Lung (tissue), 17 donors: ENCODE measurements at places on chromosomes 6 and 20. TPM values are rescaled to one million over a fixed set of nuclear protein-coding genes. Genes with fewer than 3 reads are reported as not detected.

DNA sequence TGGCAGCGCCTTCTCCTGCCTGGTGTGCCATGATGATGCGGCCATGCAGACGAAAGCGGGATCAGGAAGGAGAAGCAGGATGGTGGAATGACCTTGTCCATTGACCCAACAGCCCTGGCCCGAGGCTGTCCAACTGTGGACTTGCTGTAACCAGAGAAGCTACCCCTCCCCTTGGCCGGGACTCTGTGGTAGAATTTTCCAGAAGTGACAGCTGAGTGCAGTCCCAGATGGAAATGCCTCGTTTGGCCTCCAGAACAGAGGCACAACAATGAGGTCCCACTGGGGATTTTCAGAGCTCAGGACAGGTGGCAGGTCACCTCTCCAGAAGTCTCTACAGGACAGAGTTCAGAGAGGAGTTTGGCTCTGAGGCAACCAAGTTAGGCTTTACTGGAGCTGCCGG is 299.2 kb upstream of the CDH4 start:
- no peak overlapping the region for H3K27ac ChIP-seq
- peaks cover 20% of the 10 kb centered on the region for H3K4me1 ChIP-seq
- H3K36me3 ChIP-seq = no peaks in the 10 kb centered on the region
- DNase-seq = no peak
- H3K27me3 ChIP-seq = no peaks in the 10 kb centered on the region

GRCh38 chr6:154960854-154961530 is 34.1 kb upstream of the TIAM2 start:
- H3K27ac ChIP-seq = no peak overlapping the region
- DNase-seq = no peak
- H3K27me3 ChIP-seq = no peaks in the 10 kb centered on the region
- no peaks in the 10 kb centered on the region for H3K4me1 ChIP-seq
- no peak overlapping the region for H3K4me3 ChIP-seq
- H3K36me3 ChIP-seq = peaks cover 2% of the 10 kb centered on the region

- no peaks in the 10 kb centered on the region for H3K4me1 ChIP-seq
- no peaks in the 10 kb centered on the region for H3K36me3 ChIP-seq
Measured at GRCh38 chr20:55730321-55730720, 275.0 kb downstream of the CBLN4 start.

DNA sequence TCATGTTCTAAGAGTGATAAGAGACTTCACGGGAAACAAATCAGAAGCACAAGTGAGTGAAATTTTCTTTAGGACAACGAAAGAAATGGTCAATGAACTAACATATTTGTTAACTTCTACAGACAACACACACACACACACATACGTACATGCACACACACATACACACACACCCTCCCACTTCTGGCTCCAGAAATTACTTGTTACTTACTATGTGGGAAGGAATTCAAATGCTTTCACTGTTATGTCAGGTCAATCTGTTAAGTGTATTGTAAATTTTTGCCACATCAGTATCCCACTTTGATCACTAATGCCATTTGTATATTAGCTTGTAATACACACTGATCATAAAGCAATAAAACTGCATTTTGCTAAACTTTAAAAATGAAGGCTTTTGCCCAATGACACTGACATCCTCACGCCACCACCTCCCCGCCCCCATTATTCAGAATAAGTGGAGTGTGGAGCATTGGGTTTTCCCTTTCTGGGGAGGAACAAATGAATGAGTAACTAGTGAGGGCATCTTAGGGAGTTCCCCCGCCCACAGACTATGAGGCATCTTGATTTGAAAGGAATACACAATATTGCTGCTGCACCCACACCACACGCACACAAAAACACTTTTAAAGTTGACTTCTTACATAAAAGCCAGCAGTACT is 76.2 kb downstream of the ATXN1 start:
- no peaks in the 10 kb centered on the region for H3K27me3 ChIP-seq
- no peak overlapping the region for H3K27ac ChIP-seq
- H3K36me3 ChIP-seq = no peaks in the 10 kb centered on the region
- peaks cover 36% of the 10 kb centered on the region for H3K4me1 ChIP-seq
- no peak overlapping the region for H3K4me3 ChIP-seq
- no peak for DNase-seq

- no peaks in the 10 kb centered on the region for H3K4me1 ChIP-seq
- H3K27me3 ChIP-seq = peaks cover 2% of the 10 kb centered on the region
- H3K27ac ChIP-seq = no peak overlapping the region
- H3K4me3 ChIP-seq = no peak overlapping the region
Measured at GRCh38 chr20:32917191-32917950, 58.6 kb downstream of the EFCAB8 start.

Gene GPR6
- not detected for total RNA-seq

GRCh38 chr6:147449405-147450161 is 58.9 kb upstream of the SAMD5 start:
- no peak overlapping the region for H3K27ac ChIP-seq
- no peak overlapping the region for H3K4me3 ChIP-seq
- no peaks in the 10 kb centered on the region for H3K4me1 ChIP-seq
- H3K36me3 ChIP-seq = no peaks in the 10 kb centered on the region
- DNase-seq = no peak
